ENCODE measurements at places on chromosomes 4 and X. TPM values are rescaled to one million over a fixed set of nuclear protein-coding genes. Genes with fewer than 3 reads are reported as not detected.

GRCh38 chr4:123415977-123416376, 19.4 kb downstream of the SPRY1 start:
- no peak for DNase-seq

DNA sequence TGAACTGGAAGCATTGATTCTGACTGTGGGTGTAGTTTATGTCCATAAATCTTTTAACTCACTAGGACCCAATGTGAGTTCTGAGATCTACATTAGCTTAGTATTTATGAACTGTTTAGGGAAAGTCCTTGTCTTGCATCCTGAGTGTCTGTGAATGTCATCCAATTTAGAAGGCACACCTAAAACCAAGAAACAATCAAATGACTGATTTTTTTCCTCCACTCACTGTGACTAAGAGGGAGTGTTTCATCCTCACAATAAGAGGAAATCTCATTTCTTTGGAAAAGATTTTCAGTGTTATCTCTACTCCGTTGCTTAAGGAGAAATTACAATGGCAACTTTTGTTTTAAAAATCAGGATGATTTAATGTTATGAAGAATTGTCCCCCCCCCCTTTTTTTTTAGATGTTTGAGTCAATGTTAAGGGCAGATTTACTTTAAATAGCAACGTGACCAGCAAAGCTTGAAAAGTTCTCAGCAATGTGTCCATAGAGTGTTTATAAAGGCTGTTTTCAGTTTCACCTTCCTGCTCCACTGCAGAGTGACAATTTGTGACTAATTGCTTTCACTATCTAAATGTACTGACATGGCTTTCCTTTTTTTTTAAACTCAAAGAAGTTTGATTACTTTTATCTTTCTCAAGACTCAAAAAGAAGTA, 173.0 kb downstream of the SPCS3 start:
- DNase-seq: no peak

DNA sequence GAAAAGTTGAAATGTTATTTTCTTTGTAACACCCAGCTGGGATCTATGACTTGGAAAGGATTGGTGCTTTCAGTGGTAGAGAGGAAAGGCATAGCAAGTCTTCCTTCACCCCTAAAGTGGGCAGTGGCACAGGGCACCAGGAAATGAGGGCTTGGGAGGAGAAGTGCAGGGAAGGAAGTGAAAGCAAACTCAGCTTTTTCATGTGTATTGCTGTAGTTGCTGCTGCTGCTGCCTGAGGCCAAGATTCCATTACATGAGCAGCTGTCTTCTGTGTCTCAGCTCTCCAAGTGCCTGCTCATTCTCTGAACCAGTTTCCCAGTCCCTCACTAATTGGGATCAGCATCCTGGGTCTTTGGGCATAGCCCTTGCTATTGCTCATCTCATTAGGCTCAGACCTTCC, 2.6 kb downstream of the HCCS start:
- DNase-seq: no peak

Gene NDNF
- not detected for total RNA-seq

GRCh38 chr4:89212666-89213381, 94.8 kb downstream of the GPRIN3 start:
- no peak for DNase-seq

Gene DAPP1
- total RNA-seq: 47.9 TPM

DNA sequence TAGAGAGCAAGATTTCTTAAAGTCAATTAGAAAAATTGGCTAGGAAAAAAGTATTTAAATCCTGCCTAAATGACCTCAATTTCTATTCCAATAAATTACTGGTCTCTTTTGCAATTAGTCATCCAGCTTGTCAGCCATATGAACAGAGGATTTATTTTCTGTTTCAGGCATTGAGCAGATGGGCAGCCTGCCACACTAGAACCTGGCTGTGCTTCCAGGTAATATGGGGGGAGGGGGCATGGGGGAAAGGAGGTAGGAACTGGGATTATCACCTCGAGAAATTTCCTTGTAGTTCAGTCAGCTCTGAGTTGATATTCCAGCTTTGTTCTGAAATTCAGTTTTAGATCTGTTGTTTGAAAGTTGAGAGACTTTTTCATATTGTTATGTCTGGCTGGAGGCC, 206.3 kb upstream of the LCORL start:
- no peak for DNase-seq
